ENCODE measurements at places on chromosomes 7 and 10.

DNA sequence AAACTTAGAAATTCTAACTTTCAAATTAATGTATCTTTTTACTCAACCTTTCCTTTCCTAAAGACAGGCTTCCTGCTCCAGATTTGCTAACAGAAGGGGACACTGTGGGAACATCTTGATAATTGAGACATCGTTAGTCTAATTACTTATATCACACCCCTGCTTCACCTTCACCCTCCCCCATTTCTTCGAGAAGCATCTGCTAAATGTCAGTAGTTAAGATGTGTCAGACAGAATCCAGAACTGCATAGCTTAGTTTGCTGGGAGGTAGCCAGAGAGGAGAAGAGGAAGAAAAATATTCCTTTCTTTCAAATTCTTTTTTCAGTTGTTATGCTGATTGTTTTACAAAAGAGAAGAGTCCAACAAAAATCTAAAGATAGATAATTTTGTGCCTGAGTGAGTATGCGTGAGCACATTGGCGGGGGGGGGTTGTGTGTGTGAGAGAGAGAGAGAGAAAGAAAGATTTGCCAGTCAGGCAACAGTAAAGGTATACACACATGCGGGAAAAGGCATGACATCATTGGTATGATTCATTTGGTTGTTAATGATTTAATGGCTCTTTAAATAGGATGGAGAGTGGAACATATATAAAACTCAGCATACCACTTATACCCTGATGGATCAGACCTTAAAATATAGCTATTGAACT is 192.4 kb downstream of the PTN start:
- DNase-seq: no peak

DNA sequence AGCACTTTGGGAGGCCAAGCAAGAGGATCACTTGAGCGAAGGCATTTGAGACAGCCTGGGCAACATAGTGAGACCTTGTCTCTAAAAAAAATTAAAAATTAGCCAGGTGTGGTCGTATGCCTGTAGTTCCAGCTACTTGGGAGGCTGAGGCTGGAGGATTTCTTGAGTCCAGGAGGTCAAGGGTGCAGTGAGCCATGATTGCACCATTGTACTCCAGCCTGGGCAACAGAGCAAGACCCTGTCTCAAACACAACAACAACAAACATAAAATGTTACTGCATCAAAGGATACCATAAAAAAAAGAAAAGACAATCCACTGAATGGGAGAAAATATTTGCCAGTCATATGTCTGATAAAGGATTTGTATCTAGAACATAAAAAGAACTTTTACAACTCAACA is 60.5 kb downstream of the TACR2 start:
- DNase-seq: no peak

DNA sequence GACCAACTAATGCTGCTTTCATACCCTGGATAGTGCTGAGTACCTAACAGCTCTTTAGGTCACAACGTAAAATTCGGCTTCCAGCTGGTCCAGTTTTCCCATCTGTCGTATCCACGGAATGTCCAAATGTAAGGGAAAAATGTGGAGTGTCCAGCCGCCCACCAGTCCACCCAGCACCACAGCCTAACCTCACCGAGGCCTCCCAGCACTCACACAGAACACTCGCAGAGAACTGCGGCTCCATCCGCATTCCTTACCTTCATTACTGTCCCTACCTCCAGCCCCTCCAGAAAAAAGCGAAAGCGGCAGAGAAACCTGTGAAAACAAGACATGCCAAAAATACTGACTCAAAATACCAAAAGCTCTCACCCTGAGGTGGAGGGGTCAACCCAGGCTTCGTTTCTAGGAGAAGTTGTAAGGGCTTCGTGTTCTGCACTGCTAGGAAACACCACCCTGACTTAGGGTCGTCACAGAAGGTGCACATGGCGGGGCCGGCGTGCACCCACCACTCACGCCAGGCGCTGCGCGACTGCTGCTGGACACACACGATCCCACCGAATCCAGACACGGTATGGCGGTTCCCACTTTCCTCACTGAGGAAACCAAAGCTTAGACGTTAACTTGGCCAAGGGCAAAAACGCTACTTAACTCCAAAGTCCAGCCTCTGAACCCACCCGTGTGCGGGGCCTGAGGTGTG is 73.9 kb downstream of the AMZ1 start:
- no peak for DNase-seq

- DNase-seq: no peak
These were observed 12.1 kb upstream of the SNX13 start for GRCh38 chr7:17952387-17952786.

DNA sequence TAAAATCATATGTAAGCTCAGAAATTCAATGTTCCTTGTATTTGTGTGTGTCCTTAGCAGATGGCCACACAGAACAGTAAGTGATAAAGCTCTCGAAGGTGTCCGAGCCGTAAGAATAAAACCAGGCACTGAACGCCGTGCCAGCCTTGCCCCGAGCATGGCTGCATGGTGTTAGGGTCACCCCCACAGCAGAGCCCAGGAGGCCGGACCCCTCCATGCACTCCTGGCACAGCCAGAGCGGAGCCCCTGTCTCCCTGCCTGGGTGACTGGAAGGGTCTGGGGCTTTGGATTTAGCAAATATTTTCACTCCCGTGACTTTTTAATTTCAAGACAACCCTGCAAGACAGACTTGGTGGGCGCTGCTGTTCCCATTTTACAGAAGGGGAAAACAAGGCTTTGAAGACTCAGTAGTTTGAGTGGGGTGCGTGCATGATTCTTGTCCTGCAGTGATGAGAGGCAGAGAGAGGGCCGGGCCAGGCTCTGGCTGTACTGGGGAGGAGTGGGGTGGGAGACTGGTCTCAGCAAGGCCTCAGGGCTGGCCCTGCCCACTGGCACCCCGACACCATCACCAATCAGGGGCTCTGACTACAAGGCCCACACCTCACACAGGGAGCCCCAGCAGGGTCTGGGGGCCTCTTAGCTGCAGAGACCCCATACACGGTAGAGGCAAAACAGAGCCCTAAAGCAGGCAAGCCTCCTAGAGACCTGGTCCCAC is 39.4 kb downstream of the VIPR2 start:
- no peak for DNase-seq

Data from activated gamma-delta T cell treated with anti-CD3 and anti-CD28 coated beads, Interleukin-2, amount 50 U/mL, for 16 hours (primary cell).